Lower lobe of right lung (tissue), 2 donors: ENCODE measurements at places on chromosomes 3 and 15. TPM values are rescaled to one million over a fixed set of nuclear protein-coding genes. Genes with fewer than 3 reads are reported as not detected.

DNA sequence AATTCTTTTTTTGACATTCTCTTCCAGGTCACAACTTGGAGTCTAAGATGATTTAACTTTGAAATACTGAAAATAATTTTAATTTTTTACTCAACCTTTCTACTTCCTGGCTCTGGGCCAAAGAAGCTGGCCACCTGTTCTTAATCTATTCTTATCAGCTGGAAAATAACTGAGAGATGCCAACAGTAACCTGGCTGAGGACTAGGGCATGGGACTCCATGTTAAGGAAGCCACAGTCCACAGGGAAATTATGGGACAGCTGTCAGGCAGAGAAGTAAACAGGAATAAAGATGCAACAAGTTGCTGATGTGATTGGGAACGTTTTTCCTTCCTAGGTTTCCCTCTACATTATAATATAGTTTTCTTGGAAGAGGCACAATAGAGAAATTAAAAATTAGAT lies 84.7 kb upstream of the CPNE4 start:
- H3K4me1 ChIP-seq: no peaks in the 10 kb centered on the region
- H3K36me3 ChIP-seq: no peaks in the 10 kb centered on the region
- DNase-seq: no peak
- no peaks in the 10 kb centered on the region for H3K27me3 ChIP-seq
- no peak overlapping the region for H3K27ac ChIP-seq
- H3K4me3 ChIP-seq: no peak overlapping the region

GRCh38 chr15:79178594-79178993 lies 88.0 kb upstream of the RASGRF1 start:
- no peak overlapping the region for H3K4me3 ChIP-seq
- no peaks in the 10 kb centered on the region for H3K27me3 ChIP-seq
- H3K4me1 ChIP-seq: no peaks in the 10 kb centered on the region
- no peaks in the 10 kb centered on the region for H3K36me3 ChIP-seq
- DNase-seq: no peak

- DNase-seq: no peak
- H3K27me3 ChIP-seq: no peaks in the 10 kb centered on the region
- H3K27ac ChIP-seq: no peak overlapping the region
- no peaks in the 10 kb centered on the region for H3K36me3 ChIP-seq
Measured at GRCh38 chr3:189455009-189455408, 176.2 kb upstream of the TP63 start.

DNA sequence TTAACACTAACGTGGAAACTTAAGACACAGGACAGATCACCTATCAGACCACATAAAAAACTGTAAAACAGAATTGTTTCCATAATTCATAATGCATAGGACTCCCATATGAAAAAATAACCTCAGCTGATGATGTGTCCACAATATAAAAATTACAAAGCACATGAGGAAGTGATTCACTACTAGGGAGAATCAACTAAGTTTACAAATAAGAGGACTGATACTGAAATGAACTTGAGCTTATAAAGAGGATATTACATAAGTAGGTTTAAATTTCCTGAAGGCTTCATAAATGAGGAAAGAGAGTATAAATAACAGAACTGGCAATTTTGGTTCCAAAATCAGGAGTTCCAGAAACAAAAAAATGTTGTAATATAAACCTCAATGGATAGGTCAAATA lies 111.9 kb downstream of the SAMMSON start:
- no peaks in the 10 kb centered on the region for H3K4me1 ChIP-seq
- no peaks in the 10 kb centered on the region for H3K27me3 ChIP-seq
- no peak overlapping the region for H3K27ac ChIP-seq
- no peaks in the 10 kb centered on the region for H3K36me3 ChIP-seq
- no peak for DNase-seq
- no peak overlapping the region for H3K4me3 ChIP-seq

TBC1D23 gene
- 41.9 TPM for total RNA-seq

- H3K27ac ChIP-seq: no peak overlapping the region
- no peak overlapping the region for H3K4me3 ChIP-seq
- H3K4me1 ChIP-seq: peaks cover 5% of the 10 kb centered on the region
- H3K36me3 ChIP-seq: no peaks in the 10 kb centered on the region
- no peak for DNase-seq
Measured at GRCh38 chr3:27639271-27639670, 82.9 kb downstream of the EOMES start.
